ENCODE measurements at places on chromosomes 7 and 10.

DNA sequence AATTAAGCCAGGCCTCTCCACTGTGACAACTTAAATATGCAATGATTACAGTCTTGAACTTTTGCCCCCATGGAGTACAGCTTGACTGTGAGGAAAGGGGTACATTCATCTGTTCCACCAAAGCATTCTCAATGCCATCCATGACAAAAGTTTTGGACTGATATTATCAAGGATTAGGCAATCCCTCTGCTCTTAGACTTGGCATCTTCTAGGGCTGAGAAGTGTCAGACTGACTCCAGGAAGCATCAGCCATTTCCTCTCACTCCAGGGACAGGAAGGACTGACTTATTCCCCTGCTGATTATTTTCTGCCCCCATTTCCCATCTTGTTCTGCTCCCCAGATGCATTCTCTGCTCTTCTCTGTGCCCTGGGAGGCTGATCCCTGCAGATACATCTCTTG, 69.7 kb downstream of the ZNF365 start:
- no peak for DNase-seq

GRCh38 chr7:54166419-54166818, 375.8 kb upstream of the VSTM2A start:
- DNase-seq: no peak

DNA sequence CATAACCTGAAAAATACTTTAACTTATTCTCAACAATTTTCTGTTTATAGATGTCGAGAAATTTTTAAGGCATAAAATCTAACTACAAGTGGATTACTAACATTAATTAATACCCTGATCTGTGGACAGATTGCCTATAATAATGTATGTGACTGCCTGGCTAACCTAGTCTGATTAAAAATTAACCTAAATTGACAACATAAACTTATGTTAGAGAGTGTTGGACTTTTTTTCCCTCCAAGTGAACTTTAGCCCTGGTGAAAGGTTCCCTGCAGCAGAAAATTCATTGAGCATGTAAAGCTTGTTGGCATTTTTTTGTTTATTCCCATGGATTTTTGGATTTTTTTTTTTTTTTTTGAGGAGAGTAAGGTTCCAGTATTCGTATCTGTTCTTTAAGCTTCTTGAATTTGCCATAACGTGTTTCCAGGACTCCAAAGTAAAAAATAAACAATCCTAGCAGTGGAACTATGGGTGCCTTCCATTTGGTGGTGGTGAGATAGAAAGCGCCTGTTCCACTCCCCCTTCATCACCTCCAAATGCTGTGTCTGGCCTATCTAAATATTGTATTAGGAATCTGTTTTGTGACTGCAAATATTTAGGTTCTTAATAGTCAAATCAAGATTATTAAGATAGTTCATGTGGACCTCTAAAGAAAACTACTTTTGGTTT, 36.1 kb downstream of the NET1 start:
- no peak for DNase-seq

GRCh38 chr7:134669845-134670373, 23.3 kb downstream of the BPGM start:
- DNase-seq: no peak

DNA sequence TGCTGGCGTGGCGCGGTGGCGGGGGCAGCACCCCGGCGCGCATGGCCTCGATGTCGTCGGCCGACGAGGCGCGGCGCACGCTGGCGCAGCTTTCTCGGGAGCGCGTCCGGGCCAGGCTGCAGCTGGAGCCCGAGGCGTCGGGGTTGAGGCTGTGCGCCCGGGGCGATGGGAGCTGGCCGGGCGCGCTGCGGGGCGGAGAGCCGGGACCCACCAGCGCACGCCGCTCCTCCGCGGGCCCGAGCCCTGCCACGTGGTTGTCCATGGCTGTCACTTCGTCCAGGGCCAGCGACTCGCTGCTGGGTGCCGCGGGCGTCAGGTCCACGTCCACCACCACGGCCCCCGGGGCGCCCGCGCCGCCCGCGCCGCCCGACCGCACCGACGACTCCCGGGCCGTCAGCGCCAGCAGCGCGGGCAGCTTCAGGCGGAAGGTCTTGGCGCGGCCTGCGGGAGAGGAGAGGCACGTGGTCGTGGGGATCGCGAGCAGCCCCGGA, 20.0 kb downstream of the KCNH2 start:
- DNase-seq: no peak

- DNase-seq: no peak
Observed at GRCh38 chr7:20114468-20114867, 102.7 kb downstream of the MACC1 start.

GRCh38 chr7:2934211-2934731, 90.2 kb upstream of the GNA12 start:
- no peak for DNase-seq

DNA sequence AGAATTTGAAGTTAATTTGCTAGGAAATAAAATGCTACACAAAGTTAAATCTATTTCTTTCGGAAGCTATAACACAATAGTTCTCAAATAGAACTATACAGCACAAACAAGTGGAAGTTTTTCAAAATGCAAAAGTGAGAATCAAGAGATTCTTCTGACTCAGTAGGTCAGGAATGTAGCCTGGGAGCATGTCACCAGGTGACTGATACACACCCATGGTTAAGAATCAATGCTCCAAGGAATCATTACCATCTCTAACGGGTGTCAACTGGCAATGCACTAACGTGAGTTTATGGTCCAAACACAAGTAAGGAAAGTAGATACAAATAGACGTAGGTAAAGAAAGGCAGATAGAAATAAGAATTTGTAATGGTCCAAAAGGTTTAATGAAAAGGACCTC, 170.5 kb downstream of the SRPK2 start:
- no peak for DNase-seq

DNA sequence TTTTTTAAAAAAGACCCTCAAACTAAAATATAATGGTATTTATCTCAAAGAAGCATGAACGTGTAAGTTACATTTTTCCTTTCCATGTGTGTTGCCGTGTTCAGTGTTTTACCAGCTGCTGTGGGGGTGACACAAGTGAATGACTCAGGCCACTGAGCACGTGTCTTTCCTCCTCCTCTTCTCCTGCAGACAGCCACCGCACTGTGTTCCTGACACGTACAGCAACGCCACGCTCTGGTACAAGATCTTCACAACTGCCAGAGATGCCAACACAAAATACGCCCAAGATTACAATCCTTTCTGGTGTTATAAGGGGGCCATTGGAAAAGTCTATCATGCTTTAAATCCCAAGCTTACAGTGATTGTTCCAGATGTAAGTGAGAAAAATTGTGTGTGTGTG, 29.7 kb downstream of the TMEM248 start:
- DNase-seq: no peak

DNA sequence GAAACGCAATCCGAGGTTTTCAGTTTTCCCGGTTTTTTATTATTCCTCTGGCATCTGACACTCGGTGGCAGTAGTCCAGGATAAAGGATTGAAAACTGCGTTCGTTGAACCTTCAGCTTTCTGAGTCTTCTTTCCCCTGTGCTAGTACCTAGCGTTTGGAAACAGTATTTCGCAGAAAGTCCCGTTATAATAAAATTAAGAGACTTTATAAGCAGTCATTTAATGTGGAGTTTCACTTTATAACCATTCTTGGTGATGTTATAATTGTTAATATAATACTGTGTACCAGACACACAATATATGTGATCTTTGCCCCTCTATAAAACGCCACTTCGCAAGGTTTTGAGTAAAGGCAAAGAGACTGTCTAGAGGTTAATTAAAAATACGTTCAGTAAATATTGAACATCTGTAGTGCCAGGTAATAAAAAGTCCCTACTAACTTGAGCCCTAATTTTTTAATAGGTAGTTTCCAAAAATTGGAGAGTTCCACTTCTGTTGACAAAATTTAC, 874 bp downstream of the CISD1 start:
- no peak for DNase-seq

- DNase-seq: no peak
Observed at GRCh38 chr10:59373071-59373470, 10.7 kb upstream of the FAM13C start.

DNA sequence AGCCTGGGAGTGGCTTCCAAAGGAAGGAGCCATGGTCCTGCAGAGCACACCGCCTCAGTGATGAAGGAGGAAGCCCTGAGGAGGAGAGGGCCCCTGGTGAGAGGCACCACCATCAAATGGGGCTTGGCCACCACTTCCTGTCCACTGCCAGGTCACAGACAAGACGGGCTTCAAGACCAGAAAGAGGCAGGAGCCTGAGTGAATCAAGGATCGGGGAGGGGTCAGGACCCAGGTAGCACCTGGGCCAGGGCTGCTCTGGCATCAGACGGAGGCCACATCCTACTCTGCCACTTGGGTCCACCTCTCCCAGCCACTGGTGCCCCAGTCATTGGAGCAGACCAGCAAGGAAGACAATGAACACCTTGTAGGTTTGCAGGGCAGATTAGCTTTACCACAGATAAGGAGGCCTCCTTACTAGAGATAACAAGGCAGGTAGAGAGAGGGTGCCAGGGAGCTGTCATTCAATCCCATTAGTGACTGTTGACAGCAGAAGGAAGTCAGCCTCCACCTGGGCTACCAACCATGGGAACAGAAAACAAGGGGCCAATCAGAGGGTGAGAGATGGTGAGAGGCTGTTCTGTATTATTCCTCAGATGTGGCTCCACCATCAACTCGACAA, 143.4 kb downstream of the TNS3 start:
- DNase-seq: no peak

DNA sequence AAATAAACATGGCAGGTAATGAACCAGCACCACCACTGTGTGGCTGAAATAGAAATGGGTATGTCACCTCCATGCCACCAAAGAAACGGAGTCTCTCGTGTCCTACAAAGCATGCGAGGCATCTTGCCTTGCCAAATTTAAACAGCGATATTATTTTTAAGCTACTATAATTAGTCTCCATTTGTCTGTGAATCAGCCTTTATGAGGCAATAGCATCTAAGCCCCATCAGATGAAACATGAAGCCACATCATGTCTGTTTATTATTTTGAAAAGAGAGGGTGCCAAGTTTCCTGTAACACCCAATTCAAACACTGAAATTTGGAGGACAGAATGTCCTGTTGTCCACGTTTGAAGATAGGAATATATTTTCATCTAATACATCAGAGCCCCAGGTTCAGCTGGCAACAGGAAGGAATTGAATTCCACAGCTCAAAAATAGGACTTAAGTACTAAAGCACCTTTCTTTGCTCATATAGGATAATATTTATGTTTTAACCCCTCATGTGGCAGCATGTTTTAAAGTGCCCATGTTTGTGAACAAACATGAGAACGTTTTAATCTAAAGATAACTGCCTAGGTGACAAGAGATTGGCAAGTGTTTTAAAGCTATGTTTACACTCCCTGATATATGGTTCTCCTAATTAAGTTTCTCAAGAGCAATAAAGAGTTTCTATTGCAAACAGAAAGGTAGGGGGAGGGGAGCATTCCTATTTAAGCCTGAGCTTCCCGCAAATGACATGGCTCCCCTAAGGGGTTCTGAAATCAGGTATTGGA, 86.8 kb downstream of the SORBS1 start:
- no peak for DNase-seq

GRCh38 chr7:1706721-1707613, 36.9 kb downstream of the ELFN1 start:
- no peak for DNase-seq

DNA sequence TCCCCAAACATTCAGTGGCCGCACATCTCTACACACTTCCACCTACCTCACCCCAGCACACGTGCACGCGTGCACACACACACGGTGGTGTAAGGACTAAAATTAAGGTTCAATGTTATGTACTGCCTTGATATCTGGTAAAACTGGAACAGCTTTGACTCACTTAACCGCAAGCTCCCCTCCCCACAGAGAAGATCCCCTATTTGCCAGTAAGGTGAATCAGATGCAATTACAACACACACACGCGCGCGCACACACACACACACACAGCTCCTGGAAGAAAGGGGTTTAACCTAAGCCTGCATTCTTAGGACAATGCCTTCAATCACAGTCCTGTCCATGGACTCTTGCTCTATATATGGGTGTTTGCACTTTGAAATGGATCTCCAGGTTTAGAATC, 25.5 kb upstream of the VPS41 start:
- DNase-seq: no peak

DNA sequence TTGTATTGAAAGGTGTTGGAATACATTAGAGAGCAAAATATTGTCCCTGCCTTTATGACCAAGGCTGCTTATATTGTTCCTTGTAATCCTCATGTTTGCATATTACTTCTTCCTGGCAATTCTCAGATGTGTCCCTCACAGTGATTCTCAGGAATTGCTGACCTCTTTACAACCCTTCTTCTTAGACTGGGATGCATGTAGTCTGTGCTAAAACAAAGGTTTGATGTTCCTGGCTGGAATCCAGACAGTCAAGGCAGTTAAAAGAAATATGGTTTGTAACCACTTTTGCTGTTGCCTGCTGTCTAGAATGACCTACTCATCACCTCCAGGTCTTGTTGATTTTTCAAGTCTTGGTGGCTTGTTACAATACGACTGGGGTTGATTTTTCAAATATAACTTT, 367.6 kb downstream of the HGF start:
- DNase-seq: no peak

- no peak for DNase-seq
Observed at GRCh38 chr7:2993868-2994267, 49.8 kb downstream of the CARD11 start.

GRCh38 chr10:100516847-100517246, 2.8 kb downstream of the SEC31B start:
- DNase-seq: no peak

GRCh38 chr10:100766693-100767421, 21.5 kb downstream of the PAX2 start:
- DNase-seq: no peak

DNA sequence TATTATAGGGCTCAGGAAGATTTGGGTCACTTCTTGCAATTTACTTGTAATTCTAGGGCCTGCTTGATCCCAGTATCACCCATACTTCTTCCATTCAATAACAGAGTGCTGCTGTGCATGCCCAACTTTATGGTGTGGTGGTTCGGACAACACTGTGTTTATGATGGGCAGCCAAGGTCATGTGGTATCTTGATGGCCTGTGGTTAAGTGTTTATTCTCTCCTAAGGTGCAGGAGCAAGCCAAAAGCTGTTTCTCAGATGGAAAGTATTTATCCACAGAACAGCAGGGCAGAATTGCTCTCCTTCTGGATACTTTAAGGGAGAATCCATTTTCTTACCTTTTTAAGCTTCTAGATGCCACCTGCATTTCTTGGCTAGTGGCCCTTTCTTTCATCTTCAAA, 433.8 kb downstream of the SH2D4B start:
- DNase-seq: no peak

- DNase-seq: no peak
Observed at GRCh38 chr7:50587737-50588136, 22.5 kb upstream of the DDC start.
